ENCODE measurements at places on chromosomes 5 and 9.

DNA sequence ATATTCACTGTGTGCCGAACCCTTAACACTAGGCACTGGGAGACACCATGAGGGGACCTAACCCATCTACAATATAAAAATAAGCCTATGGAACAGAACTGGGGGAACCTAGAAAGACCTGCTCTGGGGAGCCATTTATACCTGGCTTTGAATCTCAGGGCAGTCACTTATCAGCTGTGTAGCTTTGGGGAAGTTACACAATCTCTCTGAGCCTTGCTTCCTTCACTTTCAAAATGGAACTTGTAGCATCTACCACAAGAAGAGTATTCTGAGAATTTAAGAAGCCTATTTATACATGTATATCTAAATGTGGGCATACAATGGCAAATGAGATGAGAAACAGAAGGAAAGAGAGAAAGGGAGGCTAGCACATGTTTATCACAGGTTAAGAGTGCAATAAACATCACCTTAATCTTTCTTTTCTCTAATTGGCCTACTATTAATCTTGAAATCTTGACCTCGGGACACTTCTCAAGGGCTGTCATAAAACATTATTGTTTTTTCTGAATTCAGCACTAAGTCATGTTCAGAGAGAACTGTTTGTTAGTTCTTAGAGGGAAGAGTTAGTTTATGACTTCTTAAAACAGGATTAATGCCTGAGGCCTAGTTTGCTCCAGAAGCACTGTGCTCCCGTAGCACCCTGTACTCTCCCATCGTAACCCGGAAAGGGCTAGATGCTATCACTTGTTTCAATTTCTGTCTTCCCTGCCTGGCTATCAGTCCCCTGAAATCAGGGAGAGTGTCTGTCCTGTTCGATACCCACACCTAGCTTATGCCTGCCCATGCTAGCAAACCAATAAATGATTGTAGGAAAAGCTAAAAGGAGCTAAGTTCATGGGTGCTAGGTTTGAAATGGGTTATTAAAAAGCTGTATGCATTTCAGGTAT lies 606.4 kb upstream of the CLINT1 start:
- DNase-seq, result no peak

DNA sequence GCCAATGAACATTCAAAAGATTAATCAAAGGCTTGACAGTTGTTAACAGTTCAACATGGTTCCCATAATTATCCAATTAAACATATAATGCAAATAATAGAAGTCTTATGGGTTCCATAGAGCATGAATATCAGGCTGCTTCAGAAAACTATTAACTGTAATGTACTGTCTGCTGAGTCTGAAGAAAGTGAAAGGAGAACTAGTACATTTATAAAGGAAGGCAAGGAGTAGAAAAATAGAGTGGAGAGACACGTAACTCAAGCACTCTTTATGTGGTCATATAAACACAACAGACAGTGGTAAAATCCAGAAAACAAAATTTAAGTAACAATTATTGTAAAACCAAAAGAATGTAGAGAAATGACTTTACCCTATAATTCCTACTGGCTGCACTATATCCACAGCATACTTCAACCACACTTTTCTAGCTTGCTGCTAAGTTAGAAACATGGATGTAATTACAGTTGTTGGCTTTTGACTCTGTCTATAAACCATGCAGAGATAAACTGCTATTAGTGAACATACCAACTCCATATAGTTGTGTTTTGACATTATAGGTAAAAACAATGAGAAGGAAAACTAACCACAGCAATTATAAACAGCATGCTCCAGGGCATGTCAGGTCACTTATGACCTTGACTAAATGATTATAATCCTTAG lies 32.7 kb downstream of the NFIB start:
- DNase-seq, result no peak

- no peak for DNase-seq
Measured at GRCh38 chr5:168819004-168819621, 239.9 kb upstream of the PANK3 start.

GRCh38 chr9:119544492-119544891 lies 175.3 kb upstream of the BRINP1 start:
- no peak for DNase-seq
